ENCODE measurements at places on chromosomes 13 and 19.

DNA sequence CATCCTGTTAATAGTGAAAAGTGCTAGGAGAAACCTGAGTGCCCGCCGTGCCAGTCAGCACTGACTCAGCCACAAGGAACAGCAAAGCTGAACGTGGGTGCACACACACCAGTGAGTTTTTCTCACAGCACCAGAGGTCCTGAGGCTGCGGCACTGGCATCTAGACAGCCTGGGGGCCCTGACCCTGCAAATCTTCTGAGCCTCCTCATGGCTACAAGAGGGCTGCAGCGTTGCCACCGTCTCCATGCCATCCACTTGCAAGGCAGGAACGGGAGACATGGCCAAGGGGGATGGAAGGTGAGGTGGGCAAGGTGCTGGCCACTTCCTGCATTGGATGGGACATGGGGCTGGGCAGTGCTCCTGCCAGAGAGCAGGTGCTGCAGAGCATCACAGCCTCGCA, 211.2 kb upstream of the SOX1 start:
- no peak for DNase-seq

DNA sequence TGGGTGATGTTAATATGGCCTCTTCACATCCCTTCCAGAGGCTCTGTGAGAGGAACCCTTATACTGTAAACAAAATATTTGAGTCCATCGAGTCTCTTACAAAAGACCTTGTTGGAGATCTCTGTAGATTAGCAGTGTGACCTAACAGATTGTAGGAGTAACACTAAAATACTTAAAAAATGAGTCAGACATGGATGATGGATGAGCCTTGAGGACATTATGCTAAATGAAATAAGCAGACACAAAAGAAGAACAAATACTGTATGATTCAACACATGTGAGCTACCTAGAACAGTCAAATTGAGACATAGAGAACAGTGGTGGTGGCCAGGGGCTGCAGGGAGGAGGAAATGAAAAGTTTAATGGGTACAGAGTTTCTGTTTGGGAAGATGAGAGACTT, 152.2 kb upstream of the UBL3 start:
- peak; percentile 12 for DNase-seq

DNA sequence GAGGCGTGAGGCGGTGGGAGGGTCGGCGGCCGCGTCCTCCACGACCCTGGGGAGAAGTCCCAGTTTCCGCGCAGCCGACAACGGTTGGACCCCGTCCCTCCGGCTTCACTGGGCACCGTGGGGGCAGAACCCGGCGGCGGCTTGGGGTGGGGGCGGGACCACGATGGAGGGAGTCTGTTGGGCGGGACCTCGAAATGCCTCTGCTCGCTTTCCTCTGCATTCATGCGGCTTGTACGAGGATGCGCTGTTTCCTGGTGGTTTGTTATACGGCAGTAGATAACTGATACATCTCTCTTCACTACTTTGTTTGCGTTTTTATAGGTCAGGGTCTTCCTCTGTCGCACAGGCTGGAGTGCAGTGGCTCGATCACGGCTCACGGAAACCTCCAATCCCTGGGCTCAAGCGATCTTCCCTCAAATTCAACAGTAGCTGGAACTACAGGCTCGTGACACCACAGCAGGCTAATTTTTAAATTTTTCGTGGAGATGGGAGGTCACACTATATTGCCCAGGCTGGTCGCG, 24.6 kb upstream of the ZNF846 start:
- no peak for DNase-seq

DNA sequence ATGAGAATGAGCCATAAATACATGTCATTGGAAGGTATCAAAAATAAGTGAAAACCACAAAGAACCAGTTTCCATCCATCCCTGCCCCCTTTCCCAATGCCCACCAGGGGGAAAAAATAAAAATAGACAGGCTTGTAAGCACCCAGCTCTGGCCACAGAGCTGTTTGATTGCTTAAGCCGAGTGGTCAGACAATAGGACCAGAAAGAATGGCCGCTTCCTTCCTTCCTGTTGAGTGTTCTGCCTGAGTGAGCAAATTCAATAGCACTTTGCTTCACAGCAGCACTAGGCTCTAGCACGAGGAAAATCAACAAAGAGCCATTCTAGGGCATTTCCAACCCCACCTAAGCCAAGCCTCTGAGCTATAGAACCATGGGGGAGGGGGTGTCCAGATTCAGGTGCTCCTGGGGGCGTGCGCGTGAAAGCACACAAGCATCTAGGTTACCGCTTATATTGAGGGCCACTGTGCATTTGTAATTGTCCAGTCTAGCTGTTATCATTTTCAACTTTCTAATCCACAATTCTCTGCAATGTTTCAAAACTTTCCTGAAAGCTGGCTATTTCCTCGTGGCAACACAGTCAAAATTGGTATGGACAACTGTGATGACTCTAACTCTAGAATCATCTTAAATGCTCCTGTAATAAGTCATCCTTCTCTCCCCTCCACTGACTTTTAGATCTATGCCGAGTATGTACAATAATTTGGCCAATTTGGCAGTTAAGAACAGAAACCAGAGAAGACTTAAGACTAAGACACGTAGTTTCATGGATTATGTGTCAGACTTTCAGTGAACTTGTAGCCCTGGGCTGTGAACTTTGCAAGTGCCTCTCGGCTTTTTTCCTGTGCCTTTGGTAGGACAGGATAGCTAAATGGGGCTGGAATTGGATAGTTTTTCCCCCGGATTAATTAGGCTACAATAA, 64.3 kb downstream of the SPRY2 start:
- no peak for DNase-seq

DNA sequence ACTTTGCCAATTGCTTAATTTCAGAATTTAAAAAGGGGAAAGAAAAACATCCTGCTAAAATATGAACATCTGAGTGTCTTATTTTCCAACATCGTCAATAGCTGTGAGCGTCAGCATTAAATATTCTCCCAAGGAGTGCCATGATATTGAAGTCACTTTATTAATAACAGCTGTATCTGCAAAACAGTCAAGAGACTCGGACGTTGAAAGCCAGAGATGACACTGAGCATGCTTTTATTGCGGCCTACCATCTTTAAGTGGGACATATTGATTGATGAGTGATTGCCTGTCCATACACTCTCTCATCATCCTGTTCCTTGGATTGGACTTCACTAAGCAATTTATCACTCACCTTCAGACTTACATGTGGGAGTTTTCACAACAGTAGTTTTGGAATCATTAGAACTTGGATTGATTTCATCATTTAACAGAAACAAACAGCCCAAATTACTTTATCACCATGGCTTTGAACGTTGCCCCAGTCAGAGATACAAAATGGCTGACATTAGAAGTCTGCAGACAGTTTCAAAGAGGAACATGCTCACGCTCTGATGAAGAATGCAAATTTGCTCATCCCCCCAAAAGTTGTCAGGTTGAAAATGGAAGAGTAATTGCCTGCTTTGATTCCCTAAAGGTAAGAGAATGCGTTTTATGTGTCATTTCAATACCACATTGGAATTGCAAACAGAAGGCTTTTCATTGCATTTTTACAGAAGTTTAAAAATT, 53.8 kb downstream of the MBNL2 start:
- no peak for DNase-seq

- no peak for DNase-seq
Observed at GRCh38 chr13:109651854-109652253, 134.5 kb downstream of the IRS2 start.

DNA sequence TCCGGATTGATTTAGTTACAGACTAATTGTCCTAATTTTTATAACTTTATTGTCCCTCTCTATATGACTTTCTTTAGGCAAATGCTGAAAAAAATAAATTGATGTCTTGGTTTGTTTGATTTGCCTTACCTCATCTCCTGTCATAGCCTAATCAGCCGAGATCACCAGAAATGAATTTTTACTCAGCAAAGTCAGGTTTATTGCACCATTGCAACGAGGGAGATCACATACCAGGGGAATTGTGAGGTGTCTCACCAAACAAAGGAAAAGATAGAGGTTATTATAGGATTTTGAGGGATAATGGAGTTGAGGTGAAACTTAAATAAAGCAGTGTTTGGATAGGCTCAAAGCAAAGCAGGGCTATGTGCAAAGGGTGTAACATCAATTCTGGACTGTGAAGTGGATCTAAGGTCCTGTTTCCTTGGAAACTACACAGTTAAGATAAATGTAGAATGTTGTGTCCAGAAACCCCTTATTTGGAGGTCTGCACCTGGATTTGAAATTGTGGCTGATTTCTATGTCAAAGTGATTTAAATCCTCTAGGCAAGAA, 372.6 kb downstream of the OXGR1 start:
- no peak for DNase-seq

GRCh38 chr13:75147946-75148345, 334.0 kb downstream of the TBC1D4 start:
- no peak for DNase-seq

DNA sequence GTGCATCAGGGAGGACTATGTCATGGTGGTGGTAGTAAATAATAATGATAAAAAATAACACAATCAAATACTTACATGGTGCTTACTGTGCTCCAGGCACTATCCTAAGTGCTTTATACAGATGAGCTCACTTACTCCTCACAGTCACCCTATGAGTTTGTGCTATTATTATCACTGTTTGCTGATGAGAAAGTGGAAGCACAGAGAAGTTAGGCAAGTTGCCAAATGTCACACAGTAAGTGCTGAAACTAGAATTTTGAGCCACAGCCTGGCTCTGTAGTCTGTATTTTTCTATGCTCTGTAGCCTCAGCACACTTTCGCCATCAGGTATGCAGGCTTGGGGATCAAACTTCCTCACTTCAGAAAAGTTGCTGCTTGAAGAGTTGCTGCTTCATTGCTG, 46.6 kb downstream of the HTR2A start:
- no peak for DNase-seq

GRCh38 chr19:47467914-47468313, 3.8 kb downstream of the SLC8A2 start:
- no peak for DNase-seq

GRCh38 chr19:32322541-32322940, 22.9 kb upstream of the ZNF507 start:
- DNase-seq = no peak

- DNase-seq = peak; percentile 22
Observed at GRCh38 chr13:83325125-83325853, 557.0 kb downstream of the SLITRK1 start.

GRCh38 chr13:97192166-97192565, 30.0 kb upstream of the MBNL2 start:
- DNase-seq = no peak

Data from HS-27A (cell line).